Spinal cord (tissue), 10 donors: ENCODE measurements at places on chromosomes 6 and 20. TPM values are rescaled to one million over a fixed set of nuclear protein-coding genes. Genes with fewer than 3 reads are reported as not detected.
A peak's percentile ranks its signal among the peaks of the same experiment; 100 is the strongest.

Gene CDH4
- 5.8 TPM for total RNA-seq

Gene DNMT3B
- total RNA-seq = 2.6 TPM

Gene RFX6
- not detected for total RNA-seq

Gene TRIM31
- total RNA-seq = not detected

Gene PTK6
- total RNA-seq = 0.06 TPM

Gene TINAG
- total RNA-seq = not detected

Gene POU3F2
- 10.0 TPM for total RNA-seq

Gene TBXT
- not detected for total RNA-seq

Gene NCR2
- not detected for total RNA-seq

DNA sequence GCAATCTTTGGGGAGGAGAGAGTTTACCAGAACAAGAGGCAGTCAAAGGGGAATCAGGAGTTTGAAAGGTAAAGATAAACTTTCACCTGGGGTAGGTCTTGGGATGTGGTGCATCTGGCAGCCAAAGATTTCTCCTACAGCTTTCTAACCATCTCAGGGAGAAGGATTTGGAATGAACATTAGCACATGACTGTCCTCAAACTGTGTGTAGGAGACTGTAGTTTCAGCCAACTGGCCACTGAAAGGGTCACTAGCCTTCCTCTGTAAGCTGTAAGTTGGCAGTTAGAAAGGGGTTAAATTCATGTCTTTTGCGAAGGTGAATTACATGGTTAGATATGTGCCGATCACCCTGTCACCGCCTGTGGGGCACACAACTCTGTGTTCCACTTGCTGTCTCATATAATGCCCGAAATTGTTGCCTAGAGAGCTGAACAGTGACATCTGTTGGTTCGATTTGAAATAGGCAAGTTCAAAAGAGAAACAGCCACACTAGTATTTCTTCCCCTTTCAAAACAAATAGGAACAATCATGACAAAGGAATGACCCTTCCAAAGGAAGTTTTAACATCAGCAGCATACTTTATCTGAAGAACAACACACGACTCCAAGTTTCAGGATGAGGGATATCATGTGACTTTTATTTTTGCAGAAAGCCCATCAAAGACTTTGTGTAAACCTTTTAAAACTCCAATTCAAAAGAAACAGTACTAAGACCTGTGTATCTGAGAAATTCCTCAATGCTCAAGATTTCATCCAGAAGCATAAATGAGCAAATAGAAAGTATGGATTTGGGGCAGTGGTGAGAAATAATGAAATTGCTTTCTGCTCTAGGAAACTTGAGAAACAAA lies 1.1 kb upstream of the OPN5 start:
- peak; percentile 21 for DNase-seq

GRCh38 chr6:68958327-68958726 lies 323.2 kb downstream of the ADGRB3 start:
- DNase-seq = peak; percentile 59

DNA sequence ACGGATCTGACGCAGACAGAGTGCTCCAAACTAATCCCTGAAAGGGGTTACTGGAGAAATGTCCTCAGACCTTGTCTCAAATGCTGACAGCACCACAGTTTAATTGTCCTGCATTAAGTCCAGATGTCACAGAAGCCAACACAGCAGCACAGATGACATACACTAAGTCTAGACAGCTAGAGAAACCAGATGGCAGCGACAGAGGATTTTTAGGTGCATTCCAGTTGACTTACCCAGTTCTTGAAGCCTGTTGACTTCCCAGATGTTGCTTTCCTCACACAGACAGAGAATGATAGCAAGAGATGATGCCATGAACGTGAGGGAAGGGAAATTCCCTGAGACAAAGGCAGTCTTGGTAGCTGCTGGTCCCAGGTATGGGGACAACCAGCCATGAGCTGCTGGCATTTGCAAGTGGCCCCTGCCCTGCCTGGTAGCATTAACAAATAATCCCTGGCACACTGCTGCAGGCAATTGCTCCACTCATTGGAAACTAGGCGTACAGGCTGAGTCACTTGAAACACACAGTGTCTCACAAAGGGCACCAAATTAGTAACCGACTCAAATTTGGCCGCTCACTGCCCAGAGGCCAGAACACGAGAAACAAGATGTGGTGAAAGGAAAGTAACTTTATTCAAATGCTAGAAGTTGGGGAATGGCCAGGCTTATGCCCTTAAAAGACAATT lies 52.2 kb downstream of the ADGB start:
- DNase-seq = no peak

GRCh38 chr6:122779667-122780066 lies at the start of gene FABP7:
Gene FABP7 (plus strand): TSS chr6:122779716. CDS start chr6:122779795, 79 bp downstream.
- DNase-seq = no peak

GRCh38 chr6:50889935-50890334 lies 71.3 kb downstream of the TFAP2B start:
- DNase-seq = no peak

GRCh38 chr6:4853782-4854511 lies 77.7 kb downstream of the CDYL start:
- DNase-seq = no peak

- no peak for DNase-seq
Observed at GRCh38 chr6:16766043-16766536, 4.8 kb upstream of the ATXN1 start.

- DNase-seq = no peak
Observed at GRCh38 chr6:94300424-94301144, 881.2 kb upstream of the EPHA7 start.

GRCh38 chr6:134381959-134382358 lies 64.0 kb upstream of the SGK1 start:
- peak; percentile 62 for DNase-seq

DNA sequence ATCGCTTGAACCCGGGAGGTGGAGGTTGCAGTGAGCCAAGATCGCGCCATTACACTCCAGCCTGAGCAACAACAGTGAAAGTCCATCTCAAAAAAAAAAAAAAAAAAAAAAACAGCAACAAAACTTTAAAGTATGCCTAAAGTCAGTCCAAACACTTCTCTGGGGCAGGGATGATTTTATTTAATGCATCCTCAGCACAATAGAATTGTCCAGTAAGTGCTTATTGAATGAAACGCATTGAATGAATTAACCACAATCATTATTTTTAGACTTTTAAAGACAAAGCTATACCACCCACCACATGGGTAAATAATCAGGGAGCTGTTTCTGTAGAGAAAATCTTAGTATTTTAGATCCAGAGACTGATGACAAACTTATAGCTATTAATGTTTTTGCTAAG lies 16.6 kb upstream of the CTAGE9 start:
- DNase-seq = no peak

DNA sequence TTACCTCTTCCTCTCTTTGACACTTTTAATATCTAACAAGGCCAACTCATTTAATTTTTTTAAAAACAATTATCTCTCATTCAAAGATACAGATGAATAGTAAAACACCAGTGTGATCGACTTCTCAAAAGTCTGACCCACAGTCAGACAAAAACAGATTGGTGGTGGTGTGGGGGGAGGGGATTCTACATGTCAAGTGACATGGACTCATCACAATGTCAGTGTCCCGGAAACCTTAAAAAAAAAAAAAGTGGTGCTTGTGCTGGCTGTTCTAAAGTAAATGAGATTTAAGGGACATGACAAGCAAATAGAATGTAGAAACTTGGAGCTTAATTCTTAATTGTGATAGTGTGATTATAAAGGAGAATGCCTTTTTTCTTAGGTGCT lies 16.3 kb upstream of the RFPL4B start:
- DNase-seq = no peak

GRCh38 chr6:45759472-45759810 lies 256.2 kb downstream of the CLIC5 start:
- no peak for DNase-seq

DNA sequence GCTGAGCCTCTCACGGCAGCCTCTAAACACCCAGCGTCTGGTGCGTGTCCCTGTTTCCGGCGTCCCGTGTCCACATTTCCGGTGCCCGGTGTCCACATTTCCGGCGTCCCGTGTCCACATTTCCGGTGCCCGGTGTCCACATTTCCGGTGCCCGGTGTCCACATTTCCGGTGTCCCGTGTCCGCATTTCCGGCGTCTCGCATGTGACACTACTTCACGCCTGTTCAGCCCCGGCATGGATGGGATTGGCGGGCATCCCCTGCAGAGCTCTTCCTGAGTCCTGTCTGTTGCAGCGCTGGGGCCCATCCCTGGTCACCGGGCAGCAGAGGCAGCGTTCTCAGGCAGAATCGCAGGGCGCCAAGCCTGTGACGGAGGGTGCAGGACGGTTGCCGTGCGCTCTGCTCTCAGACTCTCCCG lies 3.2 kb downstream of the FRMD1 start:
- no peak for DNase-seq

GRCh38 chr6:80366714-80367113 lies 260.2 kb downstream of the BCKDHB start:
- DNase-seq = no peak

DNA sequence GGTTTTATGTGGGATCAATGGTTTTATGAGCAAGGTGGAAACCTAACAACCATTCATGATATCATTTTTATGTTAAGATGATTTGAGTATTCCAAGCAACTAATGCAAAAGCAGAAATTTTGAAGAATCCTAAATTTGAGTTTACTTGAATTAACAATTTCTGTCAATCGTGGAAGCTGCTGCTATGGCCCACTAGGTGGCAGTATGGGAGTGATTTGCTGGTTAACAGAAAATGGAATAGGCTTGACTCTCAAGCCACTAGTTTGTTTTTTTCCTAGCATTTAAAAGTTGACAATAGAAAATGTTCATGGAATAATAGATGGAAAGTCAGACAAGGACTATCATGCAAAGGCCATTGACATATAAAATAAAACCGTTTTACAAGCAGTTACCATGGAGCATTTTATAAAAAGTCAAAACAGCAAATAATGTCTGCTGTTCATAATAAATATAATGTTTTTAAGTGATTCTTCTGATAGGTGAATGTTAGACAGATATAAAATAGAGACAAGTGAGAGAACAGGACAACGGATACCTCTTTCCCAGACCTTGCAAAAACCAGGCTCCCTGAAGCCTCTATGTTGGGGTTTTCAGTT lies 43.0 kb upstream of the TMEM200A start:
- DNase-seq = peak; percentile 54

DNA sequence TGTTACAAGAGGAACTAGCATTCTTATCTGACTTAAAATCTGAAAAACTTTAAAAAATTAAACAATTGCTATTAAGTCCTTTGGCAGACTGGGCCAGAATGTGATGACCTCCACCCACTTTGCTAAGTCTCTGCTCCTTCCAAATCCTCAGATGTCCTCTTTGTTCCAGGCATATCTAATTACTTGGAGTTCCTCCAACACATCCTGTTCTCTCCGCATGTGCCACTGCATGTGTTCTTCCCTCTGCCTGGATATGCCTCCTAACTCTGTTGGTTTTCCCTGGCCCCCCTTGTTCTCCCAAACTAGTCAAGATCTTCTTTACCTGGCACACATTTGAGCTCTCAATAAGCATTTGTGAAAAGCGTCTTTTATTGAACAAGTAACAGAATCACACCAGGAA lies 23.1 kb downstream of the ELOVL2 start:
- no peak for DNase-seq
